Stimulated activated CD4-positive, alpha-beta T cell treated with anti-CD3 and anti-CD28 coated beads, Interleukin-15, amount 100 ng/mL, for 24 hours (primary cell): ENCODE measurements at places on chromosomes 1 and 21.
A peak's percentile ranks its signal among the peaks of the same experiment; 100 is the strongest.

- peak; percentile 7 for DNase-seq
Measured at GRCh38 chr1:116667078-116667574, 407 bp downstream of the IGSF3 start.

- DNase-seq: no peak
Measured at GRCh38 chr1:159163614-159164228, 7.7 kb upstream of the CADM3 start.

GRCh38 chr1:63891060-63891690 lies 117.4 kb downstream of the ROR1 start:
- DNase-seq: no peak

- no peak for DNase-seq
Measured at GRCh38 chr1:238589843-238590435, 699.2 kb upstream of the ZP4 start.

- DNase-seq: peak; percentile 68
Measured at GRCh38 chr1:210332719-210333398, 4.2 kb downstream of the HHAT start.

GRCh38 chr1:67313934-67314671 lies 6.4 kb downstream of the IL12RB2 start:
- DNase-seq: no peak

DNA sequence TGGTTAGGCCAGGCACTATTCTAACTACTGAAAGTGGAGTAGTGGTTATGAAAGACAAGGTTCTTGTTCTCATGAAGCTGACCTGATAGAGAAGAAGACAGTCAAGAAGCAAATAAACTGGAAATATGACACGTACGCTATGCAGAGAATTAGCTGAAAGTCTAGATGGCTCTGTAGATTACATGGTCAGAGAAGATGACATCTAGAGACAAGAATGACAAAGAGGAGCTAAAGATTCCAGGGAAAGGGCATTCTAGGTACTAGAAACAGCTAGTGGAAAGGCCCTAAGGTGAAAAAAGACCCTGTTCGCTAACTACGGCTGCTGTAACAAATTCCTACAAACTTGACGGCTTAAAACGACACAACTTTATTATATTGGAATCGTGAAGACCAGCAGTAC lies 68.0 kb upstream of the NRIP1 start:
- DNase-seq: no peak

DNA sequence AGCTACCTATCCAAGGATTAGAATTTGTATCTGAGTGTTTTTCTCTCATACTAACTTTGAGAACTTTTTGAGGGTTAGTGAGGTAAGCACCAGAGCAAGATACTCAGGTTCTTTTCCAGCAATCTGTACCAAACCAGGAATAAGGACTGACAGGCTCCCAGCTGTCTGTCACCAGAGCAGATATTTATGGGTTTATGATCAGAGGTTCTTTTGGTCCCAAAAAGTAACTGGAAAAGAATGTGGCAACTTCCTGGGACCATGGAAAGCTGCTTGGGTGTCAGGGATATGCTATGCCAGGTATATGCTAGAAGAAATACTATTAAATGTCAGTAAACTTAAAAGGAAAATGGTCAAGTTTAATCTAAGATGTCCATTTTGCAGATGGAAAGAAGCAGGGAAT lies 75.7 kb upstream of the ZNF326 start:
- DNase-seq: no peak

DNA sequence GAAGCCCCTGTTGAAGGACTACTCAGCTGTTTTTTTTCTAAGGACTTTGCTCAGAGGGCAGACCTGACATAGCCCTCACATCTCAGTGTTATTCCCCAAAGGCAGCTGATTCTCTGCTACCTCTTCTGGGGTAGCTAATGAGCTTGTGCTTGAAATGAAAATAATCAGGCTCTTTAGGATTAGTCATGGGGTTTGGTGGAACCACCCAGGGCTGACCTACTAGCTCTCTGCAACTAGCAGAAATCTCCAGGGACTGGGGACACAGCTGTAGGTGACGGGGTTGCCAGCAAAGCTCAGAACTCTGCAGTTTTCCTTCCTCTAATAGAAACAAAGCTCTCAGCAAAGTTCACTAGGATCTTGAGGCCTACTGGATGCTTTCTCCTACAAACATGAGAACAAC lies 106.4 kb upstream of the BCL9 start:
- DNase-seq: no peak

- peak; percentile 18 for DNase-seq
Measured at GRCh38 chr21:45591619-45592207, 49.5 kb upstream of the SLC19A1 start.

GRCh38 chr1:162016631-162017030 lies 7.0 kb downstream of the OLFML2B start:
- DNase-seq: no peak

- peak; percentile 45 for DNase-seq
Measured at GRCh38 chr1:235067396-235068157, 61.1 kb downstream of the TOMM20 start.

DNA sequence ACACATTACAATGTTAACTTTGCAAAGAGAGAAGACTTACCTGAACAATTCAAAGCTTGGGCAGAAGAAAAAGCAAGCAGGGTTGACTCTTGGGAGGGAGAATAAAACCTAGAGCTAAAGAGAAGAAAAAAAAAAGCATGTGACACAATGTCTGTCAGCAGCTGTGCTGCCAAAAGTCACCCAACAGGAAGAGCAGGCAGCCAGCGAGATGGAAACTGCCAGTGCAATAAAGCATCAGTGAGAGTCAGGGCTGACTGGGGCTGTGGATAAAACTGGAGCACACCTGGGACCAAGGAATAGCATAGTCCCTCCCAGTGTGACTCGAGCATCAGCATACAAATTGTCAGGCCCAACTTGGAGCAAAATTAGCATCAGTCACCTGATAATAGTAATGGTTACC lies 65.0 kb upstream of the SLC22A15 start:
- no peak for DNase-seq

DNA sequence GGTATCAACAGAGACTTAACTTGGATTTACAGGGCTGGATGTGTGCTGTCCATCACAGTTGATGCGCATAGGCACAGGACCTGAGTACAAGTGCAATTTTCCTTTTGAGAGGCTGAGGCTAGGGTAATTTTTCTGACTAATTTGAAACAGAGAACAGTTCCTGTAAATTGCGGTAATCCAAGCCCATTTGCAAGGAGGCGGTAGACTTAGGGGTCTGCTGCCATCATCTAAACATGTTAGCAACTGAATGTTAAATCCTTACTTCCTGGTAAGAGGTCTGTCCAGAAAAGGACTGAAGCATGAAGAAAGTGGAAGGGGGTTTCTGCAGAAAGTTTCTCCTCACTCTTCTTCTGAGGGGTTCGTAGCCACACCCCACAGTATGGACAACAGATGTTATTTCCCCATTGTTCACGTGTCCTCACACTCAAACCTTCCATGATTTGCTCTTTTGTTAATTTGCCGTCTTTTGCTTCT lies 23.7 kb upstream of the C1orf198 start:
- DNase-seq: no peak

GRCh38 chr1:161549652-161550051 lies at the start of gene FCGR3A:
Gene FCGR3A (minus strand): TSS chr1:161549818. CDS start chr1:161549736, 82 bp downstream.
- DNase-seq: no peak

DNA sequence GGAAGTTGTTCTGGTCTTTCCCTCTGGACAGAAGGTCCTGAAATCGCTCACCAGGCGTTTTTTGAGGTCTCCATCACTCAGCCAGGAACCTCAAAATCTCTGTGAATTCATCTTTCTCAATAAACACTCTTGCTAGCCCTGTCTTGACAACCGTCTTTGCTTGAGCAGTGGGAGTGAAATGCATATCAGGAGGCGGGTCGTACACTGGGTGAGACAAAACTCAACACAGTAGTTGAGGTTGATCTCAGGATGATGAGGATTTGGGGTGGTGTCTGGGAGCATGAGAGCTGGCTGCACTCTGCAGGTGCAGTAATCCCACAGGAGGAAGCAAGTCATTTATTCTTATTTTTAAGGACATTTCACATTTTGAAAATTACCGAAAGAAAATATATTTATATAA lies 1.9 kb downstream of the GPR25 start:
- no peak for DNase-seq

- no peak for DNase-seq
Measured at GRCh38 chr1:44592208-44593145, 81.8 kb downstream of the TMEM53 start.

DNA sequence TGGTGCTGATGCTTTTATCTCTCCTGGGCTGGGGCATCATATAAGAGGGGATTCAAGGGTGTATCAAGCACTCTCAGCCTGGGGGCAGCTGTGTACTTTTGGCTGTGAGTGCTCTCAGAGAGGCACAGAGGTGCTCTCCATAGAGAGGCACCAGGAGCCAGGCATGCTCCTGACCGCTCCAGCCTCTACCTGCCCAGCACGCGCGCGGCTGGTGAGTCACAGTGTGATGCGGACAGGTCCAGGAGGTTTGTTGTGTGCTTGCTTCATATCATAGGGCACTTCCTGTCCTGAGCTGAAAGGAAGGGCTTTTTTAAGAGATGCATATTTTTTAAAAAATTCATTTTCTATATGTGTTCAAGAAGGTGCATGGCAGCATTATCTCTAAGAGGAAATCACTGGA lies 93.6 kb upstream of the BCAR3 start:
- DNase-seq: no peak

- DNase-seq: no peak
Measured at GRCh38 chr1:156500543-156500792, at the start of gene MEF2D. Gene MEF2D (minus strand): TSS chr1:156500775. CDS start chr1:156483292, 17,483 bp downstream.

GRCh38 chr21:41965461-41966013 lies 11.7 kb upstream of the C2CD2 start:
- DNase-seq: no peak

DNA sequence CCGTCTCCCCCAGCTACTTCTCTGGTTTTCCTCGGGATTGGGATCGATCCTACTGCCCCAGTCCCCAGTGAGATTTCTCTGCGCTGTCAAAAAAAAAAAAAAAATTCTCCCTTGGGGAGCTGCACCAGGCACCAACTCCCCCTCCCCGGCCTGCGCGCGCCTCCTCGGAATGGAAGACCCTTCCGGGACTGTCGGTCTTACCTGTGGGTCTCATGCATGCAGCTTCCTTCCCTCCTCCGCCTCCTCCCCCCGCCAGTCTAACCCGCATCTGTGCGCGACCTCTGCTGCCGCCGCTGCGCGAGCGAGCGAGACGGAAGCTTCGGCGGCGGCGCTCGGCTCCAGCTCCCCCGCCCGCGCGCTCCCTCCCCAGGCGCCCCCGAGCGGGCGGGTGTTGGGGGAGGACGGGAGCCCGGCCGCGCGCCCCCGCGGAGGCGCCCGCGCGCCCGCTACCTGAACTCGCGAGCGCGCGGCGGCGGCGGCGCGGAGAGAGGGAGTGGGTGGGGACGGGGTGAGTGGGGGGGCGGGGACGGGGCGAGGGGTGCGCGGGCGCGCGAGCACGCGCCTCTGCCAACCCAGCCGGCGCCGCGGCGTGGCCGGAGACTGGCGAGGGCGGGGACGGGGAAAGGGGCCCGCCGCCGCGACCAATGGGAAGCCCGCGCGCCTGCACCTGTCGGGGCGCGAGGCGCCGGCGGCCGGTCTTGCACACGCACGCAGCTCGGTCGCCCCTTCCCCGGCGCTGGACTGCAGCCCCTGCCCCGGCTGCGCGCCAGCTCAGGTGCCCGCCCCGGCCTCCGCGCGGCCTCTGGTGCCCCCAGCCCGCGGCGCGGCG lies at the start of gene SUSD4:
SUSD4 (minus strand) TSS at position 321 of the 829 bp plus-strand sequence. CDS start 751 bp downstream, outside the sequence.
- peak; percentile 73 for DNase-seq

- DNase-seq: no peak
Measured at GRCh38 chr1:66050633-66051032, 257.9 kb downstream of the PDE4B start.

GRCh38 chr1:228076796-228077430 lies 5.6 kb upstream of the ARF1 start:
- DNase-seq: no peak

GRCh38 chr1:192698731-192699130 lies 62.8 kb downstream of the RGS13 start:
- DNase-seq: no peak

- peak; percentile 13 for DNase-seq
Measured at GRCh38 chr1:20216574-20216973, 30.3 kb upstream of the PLA2G2C start.

GRCh38 chr1:1220197-1220596 lies 6.2 kb upstream of the TNFRSF4 start:
- DNase-seq: no peak
